ENCODE measurements at places on chromosomes 7 and 10.

DNA sequence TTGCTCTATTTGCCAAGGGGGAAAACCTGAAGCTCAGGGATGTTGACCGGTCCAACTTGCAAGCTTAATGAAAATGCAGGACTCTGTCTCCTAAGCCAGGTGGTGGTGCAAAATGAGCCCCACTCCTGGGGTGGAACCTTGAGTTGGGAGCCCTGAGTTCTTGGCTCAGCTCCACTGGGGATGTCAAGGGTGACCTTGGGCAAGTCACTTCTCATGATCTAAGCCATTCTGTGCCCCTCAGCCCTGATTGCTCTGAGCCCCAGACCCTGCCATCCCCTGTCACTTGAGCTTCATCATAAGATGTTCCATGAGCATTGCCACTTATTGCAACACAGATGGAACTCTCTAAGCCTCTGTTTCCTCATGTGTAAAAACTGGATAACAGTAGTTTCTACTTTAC, 33.9 kb downstream of the MYL10 start:
- DNase-seq = no peak

GRCh38 chr10:102538811-102539210, 35.0 kb downstream of the SUFU start:
- no peak for DNase-seq

GRCh38 chr7:78379148-78379547, 580.6 kb downstream of the PHTF2 start:
- DNase-seq = peak; percentile 10

- DNase-seq = peak; percentile 15
These were observed 42.5 kb downstream of the CDCA7L start for GRCh38 chr7:21903020-21903786.

- peak; percentile 86 for DNase-seq
These were observed 15.5 kb downstream of the ZMIZ1 start for GRCh38 chr10:79084012-79084971.

- DNase-seq = peak; percentile 13
These were observed 400.7 kb upstream of the MKI67 start for GRCh38 chr10:128526791-128527375.

GRCh38 chr7:494259-494687, 25.4 kb downstream of the PDGFA start:
- no peak for DNase-seq

GRCh38 chr10:110817614-110818013, 54.1 kb upstream of the PDCD4 start:
- DNase-seq = no peak

GRCh38 chr7:128281605-128282380, 40.7 kb downstream of the LEP start:
- DNase-seq = no peak

- peak; percentile 66 for DNase-seq
These were observed 93.2 kb upstream of the KIF5B start for GRCh38 chr10:32149252-32149955.

DNA sequence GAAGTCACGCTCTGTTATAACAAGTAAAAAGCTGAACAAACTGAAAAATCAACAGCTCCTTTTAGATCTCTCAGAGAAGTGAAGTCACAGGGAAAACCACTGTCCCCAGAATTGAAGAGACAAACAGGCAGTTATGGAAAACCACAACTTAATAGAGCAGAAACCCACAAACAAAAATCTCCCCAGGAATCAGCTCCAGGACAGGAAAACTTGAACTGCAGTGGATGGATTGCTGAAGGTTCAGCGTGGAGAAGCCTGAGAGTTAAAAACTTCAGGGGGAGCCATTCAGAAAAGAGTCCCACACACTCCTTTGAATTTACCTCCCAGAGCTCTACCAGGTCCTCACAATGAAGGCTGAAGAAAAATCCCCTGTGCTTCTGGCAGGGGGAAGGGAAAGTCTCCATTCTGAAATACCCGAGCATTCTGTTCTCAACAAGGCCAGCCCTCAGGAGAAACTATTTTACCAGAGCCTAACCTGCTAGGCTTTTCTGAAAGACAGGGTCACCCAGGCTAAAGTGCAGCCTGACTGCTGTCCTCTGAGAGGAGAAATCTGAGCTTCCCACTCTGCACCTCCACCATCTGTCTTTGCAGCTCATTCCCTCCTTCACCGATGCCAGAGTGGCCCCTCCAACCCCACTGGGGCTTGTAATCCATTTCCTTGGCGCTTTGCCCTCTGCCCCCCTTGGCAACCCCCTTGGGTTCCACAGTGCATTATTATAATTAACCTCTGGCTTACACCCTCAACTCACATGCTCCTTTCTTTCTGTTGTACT, 65.0 kb upstream of the CCNY start:
- no peak for DNase-seq

All from HT1080 (cell line).